H54 (cell line): ENCODE measurements at places on chromosomes 11 and 22.

GRCh38 chr11:36407356-36407755 lies 102.7 kb downstream of the TRAF6 start:
- no peak for DNase-seq

DNA sequence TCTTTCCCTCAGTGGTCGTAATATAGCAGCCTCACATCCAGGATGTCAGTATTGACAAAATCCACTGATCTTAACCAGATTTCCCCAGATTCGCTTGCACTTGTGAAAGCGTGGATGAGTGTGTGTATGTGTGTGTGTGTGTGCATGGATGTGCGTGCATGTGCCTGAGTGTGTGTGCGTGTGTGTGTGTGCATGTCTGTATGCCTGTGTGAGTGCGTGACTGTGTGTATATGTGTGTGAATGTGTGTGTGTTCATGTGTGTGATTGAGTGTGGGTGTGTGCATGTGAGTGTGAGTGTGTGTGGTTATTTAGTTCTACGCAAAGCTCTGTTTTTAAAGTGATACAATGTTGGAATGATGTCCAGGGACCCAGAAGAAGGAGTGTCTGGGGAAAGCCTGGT lies 723.2 kb downstream of the BRD1 start:
- no peak for DNase-seq

DNA sequence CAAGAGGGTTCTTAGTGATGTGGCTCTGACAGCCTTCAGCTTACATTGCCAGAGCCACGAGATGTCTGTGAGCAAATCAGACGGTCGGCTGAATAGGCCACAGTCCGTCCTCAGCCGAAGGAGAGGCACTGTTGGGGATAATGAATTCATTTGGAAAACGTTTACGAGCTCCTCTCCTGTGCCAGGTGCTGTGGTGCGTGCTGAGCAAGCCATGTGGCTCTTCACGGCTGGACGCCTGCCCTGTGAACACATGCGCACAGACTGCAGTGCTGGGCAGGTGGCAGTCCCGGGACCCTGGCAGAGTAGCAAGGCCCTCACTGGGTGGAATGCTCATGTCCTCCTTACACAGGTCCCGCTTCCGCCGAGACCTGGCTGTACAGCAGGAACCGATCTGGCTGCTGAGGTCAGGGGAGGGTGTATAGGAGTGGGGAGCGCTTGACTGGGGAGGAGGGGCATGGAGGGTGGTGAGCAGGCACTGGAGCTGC lies 6.8 kb downstream of the TBC1D22A start:
- no peak for DNase-seq

GRCh38 chr11:18392434-18393321 lies 1.7 kb upstream of the LDHA start:
- DNase-seq, result no peak

DNA sequence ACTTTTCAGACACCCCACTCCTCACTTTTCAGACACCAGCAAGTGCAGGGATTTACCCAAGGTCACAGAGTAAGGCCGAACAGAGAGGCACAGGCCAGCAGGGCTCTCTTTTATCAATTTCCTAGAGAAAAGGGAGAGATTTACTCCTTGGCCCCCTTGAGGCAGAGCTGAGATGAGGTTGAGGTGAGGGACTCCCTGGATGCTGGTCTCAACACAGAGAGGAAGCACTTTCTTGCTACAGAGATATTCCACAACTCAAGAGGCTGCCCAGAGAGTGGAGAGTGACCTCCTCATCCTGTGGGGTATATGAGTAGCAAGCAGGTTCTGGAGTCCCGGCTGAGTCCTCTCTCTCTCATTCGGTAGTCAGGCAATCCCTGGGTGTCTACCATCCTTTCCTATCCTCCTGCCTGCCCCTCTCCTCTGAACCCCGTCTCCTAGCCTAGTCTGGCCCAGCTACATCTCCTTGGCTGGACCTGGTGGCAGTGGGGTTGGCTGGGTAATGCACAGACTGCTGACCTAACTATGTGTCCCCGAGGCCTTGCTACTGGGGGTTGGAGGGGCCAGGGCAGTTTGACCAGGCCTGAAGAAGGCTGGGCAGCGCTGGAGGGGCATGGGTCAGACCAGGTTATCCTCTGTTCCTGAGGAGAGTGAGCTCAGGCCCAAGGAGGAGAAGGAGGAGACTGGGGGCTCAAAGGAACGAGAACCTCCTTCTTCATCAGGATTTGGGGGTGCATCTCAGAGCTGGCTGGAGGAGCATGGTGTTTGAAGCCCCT lies 1.8 kb upstream of the ARHGEF17 start:
- no peak for DNase-seq

DNA sequence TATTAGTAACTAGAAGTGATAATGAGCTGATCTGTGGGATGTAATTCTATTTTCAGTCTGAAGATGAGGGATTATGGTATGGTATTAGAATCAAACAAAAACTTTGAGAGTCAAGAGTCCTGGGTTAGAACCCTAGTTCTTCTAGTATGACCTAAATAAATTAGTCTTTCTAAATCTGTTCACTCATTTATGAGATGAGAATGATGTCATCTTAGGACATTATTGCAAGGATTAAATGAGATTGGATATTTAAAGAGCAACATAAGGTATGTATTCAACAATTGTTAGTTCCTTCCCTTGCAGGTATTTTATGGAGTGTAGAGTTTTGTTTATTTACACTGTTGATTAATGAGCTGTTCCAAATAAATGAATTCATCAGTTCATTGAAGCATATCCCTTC lies 21.8 kb downstream of the EMSY start:
- no peak for DNase-seq

GRCh38 chr11:2739531-2740274 lies 39.9 kb upstream of the KCNQ1OT1 start:
- DNase-seq, result no peak

GRCh38 chr11:15497366-15497765 lies 382.6 kb downstream of the INSC start:
- DNase-seq, result no peak

GRCh38 chr22:38966380-38966702 lies 8.9 kb downstream of the APOBEC3A start:
- DNase-seq, result no peak

- no peak for DNase-seq
Observed at GRCh38 chr11:66237867-66238266, 30.6 kb upstream of the RAB1B start.

- no peak for DNase-seq
Observed at GRCh38 chr11:116329354-116330090, 443.3 kb downstream of the BUD13 start.

GRCh38 chr22:24290459-24290858 lies 19.8 kb downstream of the SPECC1L start:
- DNase-seq, result no peak

GRCh38 chr11:102309621-102310541 lies 7.4 kb upstream of the BIRC3 start:
- DNase-seq, result no peak

- DNase-seq, result no peak
Observed at GRCh38 chr11:114197799-114198500, 98.2 kb upstream of the NNMT start.

DNA sequence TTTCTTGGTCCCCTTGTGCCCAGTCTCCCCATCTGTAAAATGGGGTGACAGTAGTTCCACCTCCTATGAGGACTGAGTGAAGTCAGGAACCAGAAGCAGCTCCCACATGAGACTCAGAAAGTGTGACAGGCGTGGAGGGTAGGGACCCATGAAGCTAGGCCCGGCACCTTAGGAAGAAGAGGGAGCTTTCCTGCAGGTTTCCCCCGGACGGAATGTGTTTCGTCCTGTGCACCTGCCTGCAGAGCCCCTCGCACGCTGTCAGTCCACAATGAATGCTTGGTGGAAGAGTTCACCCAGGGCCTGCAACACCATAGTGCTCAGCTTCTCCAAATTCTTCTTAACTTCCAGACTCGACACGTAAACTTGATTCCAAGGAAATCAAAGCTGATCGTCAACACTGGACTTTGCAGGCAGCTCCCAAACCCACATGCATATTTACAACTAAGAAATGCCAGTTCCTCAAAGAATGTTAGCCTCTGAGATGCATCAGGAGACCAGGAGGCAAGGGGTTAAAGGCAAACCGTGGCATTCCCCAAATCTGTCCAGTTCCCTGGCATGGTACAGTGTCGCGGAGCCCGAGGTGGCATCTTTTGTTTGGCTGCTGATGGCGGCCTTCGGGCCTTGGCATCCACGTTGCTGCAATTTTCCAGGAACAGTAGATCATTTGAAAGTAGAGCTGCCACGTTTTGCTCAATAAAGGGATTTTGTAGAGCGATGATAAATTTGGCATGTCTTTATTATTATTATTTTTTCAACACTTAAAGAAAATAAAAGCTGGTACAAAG lies 15.4 kb downstream of the LRP5 start:
- no peak for DNase-seq
